ENCODE measurements at places on chromosomes 7 and 10.

GRCh38 chr10:80555415-80555814 lies 17.7 kb downstream of the SH2D4B start:
- DNase-seq = no peak

- DNase-seq = no peak
Observed at GRCh38 chr10:29969255-29970011, 90.0 kb downstream of the JCAD start.

DNA sequence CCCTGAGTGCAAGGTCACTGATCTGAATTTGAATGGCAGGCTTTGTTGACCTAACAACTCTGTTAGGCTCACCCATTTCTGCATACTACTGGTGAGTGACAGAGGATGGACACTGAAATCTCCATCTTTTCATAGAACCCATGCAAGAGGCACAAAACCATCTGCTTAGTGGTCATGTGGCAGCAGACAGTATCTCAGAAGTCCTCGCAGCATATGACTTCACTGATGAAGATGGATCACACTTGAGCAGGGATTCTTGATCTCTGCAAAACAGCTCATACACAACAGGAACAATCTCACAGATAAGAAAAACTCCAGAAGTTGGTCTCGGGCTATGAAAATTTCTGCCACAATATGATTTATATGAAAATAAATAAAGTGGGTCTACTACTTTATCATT lies 487.9 kb downstream of the KCNMA1 start:
- DNase-seq = no peak

DNA sequence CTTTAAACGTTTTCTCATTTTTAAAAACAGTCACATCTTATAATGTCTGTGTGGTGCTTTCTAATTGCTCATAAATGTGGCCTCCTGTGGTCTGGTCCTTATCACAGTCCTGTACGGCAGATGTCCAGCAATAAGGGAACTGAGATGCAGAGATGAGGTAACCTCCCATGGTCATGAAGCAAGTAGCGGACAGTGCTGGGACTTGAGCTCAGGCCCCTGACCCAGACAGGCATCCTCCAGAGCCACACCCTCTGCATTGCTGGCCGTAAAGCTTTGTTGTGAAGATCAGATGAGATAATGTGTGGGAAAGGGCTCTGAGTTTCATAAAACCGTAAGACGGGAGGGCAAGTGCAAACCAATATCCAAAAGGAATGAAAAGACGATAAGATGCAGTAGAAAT lies 48.2 kb downstream of the DYNC2I1 start:
- no peak for DNase-seq

DNA sequence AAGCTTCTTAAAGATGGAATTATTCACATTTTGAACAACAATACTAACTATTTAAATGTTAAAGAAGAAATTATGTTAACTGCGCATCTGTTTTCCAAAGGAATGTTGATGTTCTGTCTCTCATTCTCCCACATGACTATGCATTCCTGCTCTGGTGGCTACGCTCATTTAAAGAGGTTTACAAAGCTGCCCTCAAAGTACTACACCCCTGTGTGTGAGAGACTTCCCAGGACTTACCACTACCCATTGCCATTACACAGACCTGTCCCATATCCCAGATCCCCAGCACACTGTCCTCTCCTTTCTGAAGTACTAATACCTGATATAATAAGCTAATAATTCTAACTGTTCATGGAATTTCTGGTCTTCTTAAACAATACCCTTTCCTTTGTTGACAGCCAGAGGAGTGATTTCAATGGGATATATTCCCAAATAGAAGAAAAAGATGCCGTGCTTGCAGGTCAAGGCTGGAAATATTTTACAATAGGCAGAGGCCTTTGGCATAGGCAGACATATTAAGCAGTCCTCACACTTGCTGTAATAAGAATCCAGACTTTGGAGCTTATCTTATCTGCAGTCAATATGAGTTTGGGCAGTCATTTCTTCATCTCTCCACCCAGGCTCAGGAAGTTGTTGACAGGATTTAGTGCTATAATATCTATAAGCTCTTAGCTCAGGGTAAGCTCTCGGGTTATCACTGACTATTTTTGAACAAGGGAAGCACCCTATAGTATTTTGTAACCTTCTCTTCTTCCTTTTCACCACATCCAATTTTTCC lies 12.2 kb downstream of the LIPF start:
- no peak for DNase-seq

DNA sequence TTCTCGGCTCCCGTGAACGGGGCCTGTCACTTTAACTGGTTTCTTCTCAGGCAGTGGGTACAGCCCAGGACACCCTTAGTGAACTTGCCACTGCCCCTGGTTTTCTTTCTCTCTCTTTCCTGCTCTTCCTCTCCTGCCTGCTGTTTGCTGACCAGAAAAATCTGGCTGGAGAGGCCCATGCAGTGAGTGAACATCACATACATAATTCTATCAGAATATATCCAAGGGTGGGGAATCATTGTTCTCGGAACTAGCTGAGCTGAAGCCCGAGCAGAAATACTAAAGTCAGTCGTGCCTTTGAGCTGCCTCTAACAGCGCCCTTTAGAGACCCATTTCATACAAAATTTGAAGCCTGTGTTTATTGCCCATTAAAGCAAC lies 501.5 kb upstream of the GALNT17 start:
- no peak for DNase-seq
